ENCODE measurements at places on chromosomes 16 and 17.

DNA sequence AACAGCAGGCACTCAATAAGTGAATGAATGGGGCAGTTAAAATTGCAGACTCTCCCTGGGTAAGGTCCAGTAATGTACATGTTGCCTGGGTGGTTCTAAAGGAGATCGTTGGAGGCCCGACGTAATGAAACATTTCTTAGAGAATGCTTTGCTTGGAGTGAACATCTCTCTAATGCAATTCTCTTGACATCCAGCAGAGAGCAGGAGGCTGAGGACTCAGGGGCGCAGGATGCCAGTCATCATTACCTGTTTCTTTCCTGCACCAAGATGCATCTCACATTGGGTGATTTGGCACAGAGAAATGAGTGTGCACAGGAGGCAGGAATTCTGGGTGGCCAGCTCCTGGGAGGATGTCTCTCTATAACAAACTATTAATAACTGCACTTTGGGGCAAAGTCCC is 130.3 kb upstream of the RBBP6 start:
- DNase-seq: no peak

- DNase-seq: no peak
Measured at GRCh38 chr17:67992548-67993152, 3.6 kb downstream of the C17orf58 start.

DNA sequence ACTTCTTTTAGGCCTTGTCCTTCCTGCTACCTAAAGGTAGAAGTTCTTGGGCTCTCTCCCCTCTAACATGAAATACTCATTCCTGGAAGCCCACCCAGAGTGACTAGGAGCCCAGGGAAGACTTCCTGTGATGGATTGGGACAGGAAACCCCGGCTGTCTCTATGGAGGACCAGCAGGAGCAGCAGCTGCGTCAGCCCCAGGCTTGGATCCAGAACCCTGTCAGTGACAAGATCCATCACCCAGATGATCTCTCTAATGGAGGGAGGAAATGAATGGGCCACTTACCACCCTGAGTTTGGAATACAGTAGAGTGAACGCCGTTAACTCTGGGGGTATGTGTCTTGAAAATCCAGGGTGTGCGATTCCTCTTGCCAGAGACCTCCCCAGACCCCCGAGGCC is 195.7 kb upstream of the WSCD1 start:
- DNase-seq: no peak

GRCh38 chr16:3797904-3798811 is 80.8 kb upstream of the TRAP1 start:
- DNase-seq: no peak

DNA sequence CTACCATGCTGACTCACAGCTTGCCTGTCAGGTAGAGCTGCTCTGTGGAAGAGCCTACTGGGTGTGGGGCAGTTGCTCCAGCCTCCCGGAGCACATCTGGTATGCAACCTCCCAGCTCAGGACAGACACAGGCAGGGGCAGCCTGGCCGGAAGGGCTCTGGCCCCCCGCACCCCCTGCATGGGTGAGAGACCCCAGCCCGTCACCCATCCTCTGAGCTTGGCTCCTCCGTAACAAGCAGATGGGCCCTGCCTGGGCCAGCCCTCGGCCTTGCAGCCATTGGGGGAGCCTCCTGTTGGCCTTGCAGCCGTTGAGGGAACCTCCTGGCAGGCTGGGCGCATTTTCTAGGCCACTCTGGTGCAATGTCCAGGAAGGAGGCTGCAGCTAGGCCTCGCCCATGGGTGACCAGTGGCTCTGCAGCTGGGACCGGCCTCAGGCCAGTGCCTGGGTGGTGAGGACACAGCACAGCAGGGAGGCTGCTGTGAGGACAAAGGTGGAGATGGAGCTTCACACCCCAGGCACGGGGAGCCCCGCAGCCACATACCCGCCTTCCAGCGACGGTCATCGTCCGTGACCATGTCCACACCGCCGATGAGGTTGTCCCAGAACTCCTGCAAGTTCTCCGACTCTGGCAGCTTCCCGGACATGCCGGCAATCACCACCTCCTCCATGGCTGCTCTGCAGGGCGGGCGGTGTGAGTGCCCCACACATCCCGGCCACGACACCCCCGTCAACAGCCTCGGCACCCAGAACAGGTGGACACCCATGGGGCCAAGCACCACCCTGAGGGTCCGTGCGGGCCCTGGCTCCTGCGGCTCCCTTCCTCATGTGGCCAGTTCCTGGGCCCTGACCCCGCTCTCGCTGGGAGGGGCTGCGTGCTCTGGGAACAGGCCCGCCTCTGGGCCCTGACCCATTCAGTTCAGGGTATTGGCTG is 2.0 kb downstream of the FASN start:
- DNase-seq: no peak

GRCh38 chr17:43967251-43967875 is 13.6 kb upstream of the PYY start:
- no peak for DNase-seq

DNA sequence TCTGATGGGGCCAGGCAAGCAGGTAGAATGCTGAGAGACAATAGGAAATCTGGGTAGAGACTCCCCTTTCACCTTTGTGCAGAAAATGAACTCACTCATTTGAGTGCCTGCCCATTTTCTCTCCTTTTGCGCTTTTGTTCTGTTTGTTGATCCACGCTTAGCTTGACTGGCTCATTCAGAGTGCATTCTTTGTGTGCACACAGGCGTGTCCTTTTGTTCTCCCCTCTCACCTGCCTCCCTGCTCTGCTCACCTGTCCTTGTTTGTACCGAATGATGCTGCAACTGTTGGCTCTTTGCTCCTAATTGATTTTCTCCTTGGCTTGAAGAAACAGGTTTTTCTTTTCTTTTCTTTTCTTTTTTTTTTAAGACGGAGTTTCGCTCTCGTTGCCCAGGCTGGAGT is 15.8 kb downstream of the PGS1 start:
- no peak for DNase-seq

DNA sequence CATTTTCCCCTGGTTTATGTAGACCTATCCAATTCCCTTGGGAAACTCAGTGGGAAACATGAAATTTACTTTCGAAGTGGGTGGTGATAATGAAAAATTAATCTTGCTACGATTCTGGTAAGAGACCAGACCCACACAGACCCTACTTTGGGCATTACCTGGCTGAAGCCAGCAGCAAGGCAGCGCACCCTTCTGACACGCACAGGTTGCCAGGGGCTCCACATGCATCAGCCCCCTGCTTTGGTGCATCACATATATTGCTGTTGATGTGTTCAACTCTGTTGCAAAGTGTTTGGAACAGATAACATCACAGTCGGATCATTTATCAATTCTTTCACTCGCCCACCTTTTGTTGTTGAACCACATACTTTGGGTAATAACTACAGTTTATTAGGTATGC is 26.6 kb downstream of the SMARCE1 start:
- DNase-seq: no peak

DNA sequence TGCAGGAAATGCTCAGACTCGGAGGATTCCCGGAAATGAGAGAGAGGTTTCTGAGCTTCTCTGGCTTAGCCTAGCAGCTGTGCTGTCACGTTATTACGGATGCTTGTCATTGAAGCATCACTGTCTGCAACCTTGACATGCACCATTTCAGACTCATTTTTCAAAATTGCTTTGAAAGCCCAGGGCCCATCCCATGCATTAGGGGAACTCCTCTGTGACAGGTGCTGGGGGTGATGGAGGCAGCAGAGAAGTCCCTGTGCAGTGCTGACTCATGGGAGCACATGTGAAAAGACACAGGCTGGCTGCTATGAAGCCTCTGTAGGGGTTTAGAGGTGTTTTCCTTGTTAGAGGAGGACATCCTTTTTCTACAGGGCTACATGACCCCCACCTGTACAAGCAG is 214.0 kb upstream of the MPHOSPH6 start:
- no peak for DNase-seq

GRCh38 chr16:3737181-3737580 is 19.9 kb upstream of the TRAP1 start:
- DNase-seq: no peak

GRCh38 chr17:70774339-70775117 is 605.2 kb downstream of the KCNJ2 start:
- DNase-seq: no peak

DNA sequence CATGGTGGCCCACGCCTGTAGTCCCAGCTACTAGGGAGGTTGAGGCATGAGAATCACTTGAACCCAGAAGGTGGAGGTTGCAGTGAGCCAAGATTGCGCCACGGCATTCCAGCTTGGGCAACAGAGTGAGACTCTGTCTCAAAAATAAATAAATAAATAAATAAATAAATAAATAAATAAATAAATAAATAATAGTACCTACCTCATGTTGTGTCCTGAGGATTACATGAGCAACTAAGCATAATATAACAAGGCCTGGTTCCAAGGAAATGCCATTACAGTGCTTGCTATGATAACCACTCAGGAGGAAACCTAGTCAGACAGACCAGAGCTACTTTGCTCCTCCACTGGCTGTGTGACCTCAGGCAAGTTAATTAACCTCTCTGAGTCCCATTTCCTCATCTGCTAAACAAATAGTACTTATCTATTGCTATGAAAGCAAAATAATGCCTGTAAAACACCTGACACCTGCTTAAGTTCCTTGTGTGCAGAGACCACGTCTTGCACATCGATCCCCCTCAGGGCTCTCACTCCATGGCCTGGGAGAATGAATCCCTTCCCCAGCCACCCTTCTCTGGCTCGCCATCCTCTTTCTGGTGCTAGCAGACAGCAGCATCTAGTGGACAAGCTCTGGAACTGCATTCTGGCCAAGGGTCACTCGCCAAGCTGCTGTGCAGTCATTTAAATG is 7.5 kb downstream of the EPOP start:
- peak; percentile 77 for DNase-seq

DNA sequence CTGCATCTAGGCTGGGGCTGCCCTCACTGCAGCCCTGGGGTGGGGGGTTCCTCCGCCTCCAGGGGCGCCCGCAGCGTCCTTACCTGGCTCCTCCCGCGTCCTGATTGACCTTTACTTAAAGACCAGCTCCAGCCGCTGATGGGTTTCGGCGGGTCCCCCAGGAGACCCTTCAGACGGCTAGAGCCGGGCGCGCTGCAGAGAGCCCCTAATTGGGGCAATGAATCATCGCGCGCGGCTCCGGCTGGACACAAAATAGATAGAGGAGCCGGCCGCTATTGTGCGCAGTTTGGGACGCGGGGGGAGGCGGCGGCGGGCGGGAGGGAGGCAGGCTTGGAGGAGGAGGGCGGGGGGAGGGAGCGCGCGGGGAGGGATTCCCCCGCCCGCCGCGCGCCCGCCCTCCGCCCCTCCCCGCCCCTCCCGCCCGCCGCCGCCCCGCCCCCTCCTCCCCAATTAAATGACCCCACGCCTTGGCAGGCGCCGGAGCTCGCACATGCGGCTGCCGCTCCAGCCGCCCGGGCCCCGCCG is 56.5 kb upstream of the CIBAR2 start:
- peak; percentile 71 for DNase-seq

GRCh38 chr17:206941-207560 is 25.6 kb upstream of the DOC2B start:
- DNase-seq: peak; percentile 11

DNA sequence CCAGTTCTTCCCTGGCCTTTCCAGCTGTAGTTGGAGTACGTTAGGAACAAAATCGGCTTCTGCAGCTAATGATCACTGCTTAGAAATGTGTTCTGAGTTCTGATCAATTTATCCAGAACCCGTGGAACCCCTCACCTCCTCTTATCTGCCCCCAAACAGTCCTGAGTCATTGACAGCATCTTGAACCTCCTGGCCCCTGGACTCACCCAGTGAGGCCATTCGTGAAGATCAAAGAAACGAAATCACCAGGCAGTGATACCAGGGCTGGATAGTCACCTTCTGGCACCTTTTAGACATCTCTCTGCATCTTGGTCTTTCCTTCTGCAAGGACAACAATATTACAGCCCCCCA is 17.0 kb upstream of the EXOC7 start:
- no peak for DNase-seq

DNA sequence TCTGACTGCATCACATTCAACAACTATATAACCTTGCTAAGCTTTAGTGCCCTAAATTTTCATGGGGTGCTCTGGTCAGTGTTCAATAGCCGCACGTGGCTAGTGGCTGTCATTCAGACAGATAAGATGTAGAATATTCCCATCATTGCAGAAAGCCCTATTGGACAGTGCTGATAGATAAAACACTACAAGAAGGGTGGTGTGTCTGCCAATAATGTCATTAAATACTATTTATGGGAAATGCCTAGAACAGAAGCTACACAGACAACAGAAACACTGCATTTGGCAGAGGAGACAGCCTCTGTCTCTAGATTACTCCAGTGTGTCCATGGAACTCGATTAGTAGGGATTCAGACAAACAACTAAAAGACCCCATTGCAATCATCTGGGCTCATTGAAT is 28.4 kb upstream of the PMP22 start:
- DNase-seq: no peak

GRCh38 chr16:14529010-14529669 is 100.9 kb downstream of the PARN start:
- peak; percentile 86 for DNase-seq

DNA sequence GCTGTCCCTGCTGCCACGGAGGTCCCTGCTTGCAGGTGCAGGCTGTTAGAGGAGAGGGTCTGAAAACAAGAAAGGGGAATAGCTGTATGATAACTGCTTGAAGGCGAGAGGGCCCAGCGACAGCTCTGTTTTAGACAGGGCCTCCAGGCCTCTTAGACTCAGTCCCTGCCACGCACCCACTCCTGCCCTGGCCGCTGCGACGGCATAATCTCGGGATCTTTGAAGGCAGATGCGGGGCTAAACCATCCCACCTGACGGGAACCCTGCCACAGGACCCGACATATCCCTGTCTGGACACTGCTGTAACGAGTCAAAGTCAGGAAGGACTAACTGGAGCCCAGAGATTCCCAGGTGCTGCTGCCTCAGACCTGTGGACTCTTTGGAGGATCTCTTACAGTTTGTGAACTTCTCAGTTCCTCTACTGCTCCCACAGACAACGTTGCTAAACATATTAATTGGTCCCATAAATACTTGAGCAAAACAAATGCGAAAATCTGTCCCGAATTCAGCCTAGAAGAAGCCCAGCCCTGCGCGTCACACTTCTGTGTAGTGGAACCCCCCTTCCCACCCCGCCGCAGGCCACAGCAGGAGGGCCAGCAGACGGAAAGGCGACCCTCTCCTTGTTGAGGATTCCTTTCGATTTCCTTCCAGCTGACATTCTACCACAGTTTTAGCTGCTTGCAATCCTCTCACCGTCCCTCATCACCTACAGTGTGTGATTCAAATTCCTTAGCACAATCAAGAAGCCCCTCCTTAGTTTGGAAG is 998 bp upstream of the TMEM11 start:
- DNase-seq: no peak

All from right forelimb (tissue), 1 donor.